ENCODE measurements at places on chromosomes 7 and 10.

DNA sequence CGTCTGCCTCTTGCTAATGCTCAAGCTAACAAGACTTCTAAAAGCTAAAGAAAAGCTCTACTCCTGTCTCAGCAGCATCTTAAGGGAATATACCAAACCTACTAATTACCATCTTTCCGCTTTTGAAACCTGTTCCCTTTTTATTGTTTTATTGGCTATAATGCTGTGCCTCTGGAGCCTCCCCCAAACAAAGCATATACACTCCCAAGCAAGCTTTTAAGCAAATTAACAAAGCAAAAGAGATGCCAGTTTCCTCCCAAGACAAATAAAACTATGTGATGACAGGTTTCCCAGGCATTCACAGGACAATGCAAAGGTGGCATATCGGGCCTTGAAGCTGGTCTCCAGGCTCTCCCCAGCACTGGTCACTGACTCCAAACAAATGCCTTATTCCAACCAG, 52.9 kb downstream of the SLC37A3 start:
- DNase-seq: no peak

- DNase-seq: no peak
Observed at GRCh38 chr7:223861-224260, 31.5 kb downstream of the FAM20C start.

DNA sequence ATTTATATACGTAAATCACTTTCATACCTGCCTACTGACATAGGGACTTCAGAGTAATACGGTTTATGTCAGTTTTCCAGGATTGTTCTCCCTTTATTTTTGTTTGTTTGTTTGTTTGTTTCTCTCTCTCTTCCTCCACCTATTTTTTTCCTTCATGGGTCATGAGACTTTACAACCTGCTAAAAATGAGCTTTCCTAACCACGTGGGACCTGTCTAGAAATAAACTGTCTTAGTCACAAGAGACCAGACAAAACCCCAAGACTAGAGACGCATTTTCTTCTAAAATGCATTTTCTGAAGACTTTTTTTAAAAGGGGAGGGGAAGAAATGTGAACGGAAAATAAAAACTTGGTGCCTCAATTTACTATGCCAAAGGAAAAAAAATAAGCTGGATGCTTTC, 41.1 kb upstream of the FIGNL1 start:
- no peak for DNase-seq

- DNase-seq: no peak
Observed at GRCh38 chr7:22677680-22678079, 49.3 kb upstream of the IL6 start.

- DNase-seq: no peak
Observed at GRCh38 chr7:47498229-47499056, 83.5 kb downstream of the TNS3 start.

- DNase-seq: no peak
Observed at GRCh38 chr10:123149568-123150270, 1.8 kb downstream of the HMX2 start.

GRCh38 chr10:31152421-31153135, 120.9 kb upstream of the ZNF438 start:
- no peak for DNase-seq

- DNase-seq: no peak
Observed at GRCh38 chr7:40059057-40059456, 75.4 kb downstream of the MPLKIP start.

DNA sequence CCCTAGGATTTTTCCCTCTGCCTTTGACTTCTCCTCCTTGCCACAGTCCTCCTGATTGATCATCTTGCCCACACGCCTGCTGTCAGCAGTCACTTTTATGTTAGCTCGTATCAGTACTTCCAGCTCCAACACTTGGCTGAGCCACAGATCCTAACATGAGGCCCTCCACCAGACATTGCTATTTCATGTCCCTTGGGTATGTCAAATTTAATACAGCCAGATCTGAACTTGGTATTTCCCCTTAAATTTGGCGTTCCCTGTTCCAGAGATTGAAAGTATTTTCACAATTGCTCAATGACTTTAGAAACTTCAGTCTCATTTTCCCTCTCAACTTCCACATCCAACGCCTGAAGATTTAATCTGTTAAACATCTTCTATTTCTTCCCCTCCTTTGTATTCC, 140.4 kb downstream of the RNLS start:
- DNase-seq: no peak

- DNase-seq: no peak
Observed at GRCh38 chr10:12097791-12098190, 29.0 kb downstream of the DHTKD1 start.

DNA sequence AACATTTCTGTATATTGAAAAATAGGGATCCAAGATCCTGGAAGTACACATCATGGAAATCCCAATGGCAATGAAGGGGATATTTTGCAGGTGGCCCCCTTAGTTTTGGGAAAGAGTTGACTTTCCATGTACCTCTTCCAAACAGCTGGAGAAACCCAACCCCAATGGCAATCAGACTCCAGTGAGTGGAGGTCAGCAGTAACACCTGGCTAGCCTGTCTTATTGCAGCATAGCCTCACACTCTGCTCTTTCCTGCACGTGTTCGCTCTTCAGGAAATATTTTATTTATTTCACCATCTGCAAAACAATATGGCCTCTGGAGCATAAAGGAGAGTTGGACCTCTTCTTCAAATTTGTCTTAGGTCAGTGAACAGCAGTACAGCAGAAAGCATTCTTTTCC, 340.0 kb upstream of the NRP1 start:
- no peak for DNase-seq

- peak; percentile 3 for DNase-seq
Observed at GRCh38 chr7:66356277-66356721, 151.2 kb downstream of the TPST1 start.

DNA sequence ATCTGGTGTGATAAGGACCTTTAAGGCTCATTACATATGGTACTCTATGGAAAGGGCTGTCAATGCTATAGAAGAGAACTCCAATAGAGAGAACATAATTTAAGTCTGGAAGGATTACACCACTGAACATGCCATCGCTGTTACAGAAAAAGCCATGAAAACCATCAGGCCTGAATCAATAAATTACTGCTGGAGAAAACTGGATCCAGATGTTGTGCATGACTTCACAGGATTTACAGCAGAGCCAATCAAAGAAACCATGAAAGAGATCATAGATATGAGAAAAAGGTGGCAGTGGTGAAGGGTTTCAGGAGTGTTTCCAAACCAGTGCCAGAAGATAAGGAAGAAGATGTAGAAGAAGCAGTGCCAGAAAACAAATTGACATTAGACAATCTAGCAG, 18.9 kb upstream of the GPR22 start:
- no peak for DNase-seq

GRCh38 chr7:25261545-25262140, 33.4 kb upstream of the NPVF start:
- DNase-seq: no peak

DNA sequence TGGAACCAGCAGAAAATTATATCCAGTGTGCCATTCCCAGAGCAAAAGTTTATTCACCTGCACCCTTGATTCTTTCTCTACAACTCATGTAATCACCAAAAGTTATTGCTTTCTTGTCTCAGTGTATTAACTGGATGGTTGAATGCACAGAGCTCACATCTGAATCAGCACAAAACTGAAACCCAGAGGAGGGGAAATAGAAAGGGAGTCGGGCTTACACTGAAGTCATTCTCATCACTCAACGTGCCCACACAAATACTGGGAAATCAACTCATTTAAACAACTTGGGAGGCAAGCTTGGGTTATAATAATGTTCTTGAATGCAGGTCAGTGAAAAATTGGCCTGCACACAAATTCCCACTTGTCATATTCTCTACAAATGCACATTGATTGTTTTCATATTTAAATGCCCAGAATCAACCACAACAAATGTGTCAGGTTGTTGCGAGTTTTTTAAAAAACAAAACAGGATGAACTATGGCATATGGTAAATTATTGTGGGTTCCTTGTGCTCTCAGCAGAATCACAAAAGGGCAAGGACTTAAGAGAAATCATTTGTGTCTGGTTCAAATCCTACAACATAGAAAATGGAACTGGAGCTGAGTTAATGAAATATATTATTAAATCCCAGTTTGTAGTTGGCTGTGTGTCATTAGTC, 125.9 kb upstream of the NOBOX start:
- DNase-seq: no peak

DNA sequence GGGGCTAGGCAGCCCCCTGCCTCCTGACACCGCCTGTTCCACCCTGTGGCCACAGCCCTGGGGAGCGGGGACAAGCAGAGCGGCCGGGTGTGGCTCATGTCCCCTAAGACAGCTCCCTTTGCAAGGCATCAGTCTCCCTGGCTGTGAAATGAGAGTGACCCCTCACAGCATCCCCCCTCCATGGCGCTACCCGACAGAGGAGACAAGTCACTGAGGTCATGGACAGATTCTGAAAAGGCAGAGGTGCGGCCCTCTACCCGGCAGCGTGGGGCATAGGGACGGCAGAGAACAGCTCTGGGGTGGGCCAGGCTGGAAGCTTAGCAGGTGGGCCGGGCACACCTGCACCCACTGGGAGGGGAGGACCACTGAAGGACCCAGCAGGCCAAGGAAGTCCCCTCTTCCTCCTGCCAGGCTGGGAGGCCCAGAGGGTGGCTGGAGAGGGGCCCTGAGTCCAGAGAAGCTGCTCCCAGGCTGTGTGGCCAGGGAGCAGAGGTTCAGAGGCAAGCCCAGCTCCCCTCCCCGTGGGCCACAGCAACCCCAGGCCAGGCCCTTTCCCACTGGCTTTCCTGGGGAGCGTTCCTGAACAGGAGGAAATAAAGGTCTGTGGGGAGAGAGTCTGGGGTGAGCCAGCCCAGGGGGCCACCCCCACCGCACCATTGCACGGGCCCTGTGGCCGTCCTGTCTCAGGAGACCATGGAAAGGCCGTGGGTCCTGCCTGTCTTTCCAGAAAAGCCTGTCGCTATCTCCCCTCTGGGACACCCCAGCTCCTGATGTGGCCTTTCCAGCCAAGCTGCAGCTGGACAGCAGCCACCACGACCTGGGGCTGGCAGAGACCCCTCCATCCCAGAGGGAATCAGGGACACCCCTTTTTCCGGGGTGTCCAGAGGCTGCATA, 1.7 kb downstream of the ADAP1 start:
- DNase-seq: no peak

- no peak for DNase-seq
Observed at GRCh38 chr10:126156012-126156411, 232.3 kb downstream of the ADAM12 start.

- peak; percentile 20 for DNase-seq
Observed at GRCh38 chr7:31814187-31814586, 127.2 kb downstream of the PPP1R17 start.

DNA sequence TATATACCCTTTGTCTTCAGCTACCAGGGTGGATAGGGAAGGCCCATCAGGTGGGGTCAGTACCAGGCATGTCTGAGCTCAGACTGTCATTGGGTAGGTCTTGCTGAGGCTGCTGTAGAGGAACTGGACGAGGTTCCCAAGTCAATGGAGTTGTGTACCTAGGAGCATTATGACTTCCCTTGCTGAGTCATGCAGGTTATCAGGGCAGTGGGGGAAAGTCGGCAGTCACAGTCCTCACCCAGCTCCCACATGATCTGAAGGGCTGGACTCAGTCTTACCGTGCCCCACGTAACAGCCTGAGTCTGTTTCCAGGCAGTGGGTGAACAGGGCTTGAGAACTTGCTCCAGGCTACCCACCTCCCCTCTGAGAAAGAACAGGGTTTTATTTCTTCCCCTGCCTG, 260.8 kb upstream of the COBL start:
- no peak for DNase-seq

GRCh38 chr7:151327659-151328058, 14.0 kb upstream of the NUB1 start:
- DNase-seq: no peak

DNA sequence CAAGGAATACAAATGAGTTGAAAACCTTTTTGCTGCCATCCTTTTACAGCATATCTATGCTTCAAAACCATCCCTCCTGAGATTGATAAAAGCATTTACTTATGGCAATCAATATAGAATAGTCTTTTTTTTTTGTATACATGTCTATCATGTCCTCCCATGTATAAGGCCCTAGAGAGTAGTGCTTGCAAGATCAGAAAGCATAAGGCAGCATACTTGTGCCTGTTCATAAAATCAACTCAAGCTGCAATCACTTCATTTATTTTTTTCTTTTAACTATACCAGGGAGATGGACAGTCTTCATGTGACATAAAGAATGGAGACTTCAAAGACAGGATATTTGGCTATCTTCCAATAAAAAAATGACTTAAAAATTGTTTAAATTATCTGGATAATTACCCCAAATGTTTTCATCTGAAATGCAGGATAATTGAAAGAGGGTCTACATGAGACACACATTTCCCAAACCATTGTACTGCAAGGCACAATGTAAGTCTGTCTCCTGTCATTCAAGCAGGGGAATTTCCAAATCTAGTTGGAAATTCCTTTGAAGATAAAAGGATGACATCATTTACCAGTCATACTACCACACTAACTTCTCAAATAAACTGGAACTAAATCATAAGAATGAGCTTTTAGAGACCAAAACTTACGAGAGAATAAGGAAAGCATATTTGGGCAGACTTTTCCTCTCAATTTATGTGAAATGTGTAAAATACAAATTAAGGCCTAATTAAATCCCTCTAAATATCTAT, 22.5 kb downstream of the LRRN3 start:
- no peak for DNase-seq

- no peak for DNase-seq
Observed at GRCh38 chr10:96366508-96366907, 7.7 kb upstream of the OPALIN start.

GRCh38 chr7:18685971-18686370, 190.4 kb downstream of the HDAC9 start:
- no peak for DNase-seq

- no peak for DNase-seq
Observed at GRCh38 chr7:124667312-124668153, 98.1 kb downstream of the GPR37 start.

GRCh38 chr7:108299251-108299973, 156.8 kb downstream of the NRCAM start:
- peak; percentile 27 for DNase-seq

DNA sequence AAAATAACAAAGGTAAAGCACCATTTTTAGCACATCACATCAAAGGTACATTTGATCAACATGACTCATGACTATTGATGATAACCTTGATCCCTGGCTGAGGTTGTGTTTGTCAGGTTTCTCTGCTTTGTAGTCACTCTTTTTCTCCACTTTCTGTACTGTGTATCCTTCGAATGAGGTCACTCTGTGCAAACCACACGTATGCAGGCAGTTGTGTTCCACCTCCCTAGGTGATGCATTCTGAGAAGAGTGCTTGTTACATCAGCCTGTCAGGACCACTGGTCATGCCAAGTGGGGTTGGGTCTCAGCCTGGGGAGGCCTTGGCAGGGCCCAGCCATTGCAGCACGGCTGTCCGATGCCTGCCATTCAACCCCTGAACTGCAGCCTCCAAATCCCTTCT, 62.8 kb upstream of the GJD4 start:
- no peak for DNase-seq

- no peak for DNase-seq
Observed at GRCh38 chr10:110512461-110513187, 14.9 kb downstream of the DUSP5 start.

- no peak for DNase-seq
Observed at GRCh38 chr7:158957921-158958491, 101.6 kb downstream of the DYNC2I1 start.

GRCh38 chr10:609868-610545, 79.5 kb downstream of the DIP2C start:
- no peak for DNase-seq

- DNase-seq: no peak
Observed at GRCh38 chr10:72074574-72075375, 13.6 kb downstream of the SPOCK2 start.
